Activated CD4-positive, alpha-beta T cell treated with anti-CD3 and anti-CD28 coated beads, Interleukin-2, amount 50 U/mL, for 16 hours (primary cell): ENCODE measurements at places on chromosomes 1 and 21.

- no peak for DNase-seq
Measured at GRCh38 chr21:31872452-31873274, at the start of gene HUNK. TSS of gene HUNK (plus strand) at chr21:31873020. CDS start at chr21:31873675, 655 bp downstream.

DNA sequence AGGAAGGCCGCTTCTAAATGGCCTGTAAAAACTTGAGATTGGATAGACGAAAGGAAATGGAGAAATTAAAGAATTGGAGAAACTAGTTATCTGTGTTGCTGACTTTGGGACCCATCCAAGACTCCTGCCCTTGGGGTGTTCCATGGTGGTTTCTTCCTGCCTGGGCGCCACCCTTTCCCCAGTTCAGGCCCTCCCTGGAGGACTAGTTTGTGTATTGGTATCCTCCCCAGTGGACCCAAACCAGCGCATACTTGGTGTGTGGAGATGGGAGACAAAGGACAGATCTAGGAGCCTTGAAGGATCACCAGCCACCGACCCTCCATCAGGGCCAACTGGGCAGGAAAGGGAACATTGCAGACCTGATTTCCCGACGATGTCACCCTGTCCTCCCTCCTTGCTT is 7.1 kb downstream of the SPATA46 start:
- DNase-seq, result no peak

DNA sequence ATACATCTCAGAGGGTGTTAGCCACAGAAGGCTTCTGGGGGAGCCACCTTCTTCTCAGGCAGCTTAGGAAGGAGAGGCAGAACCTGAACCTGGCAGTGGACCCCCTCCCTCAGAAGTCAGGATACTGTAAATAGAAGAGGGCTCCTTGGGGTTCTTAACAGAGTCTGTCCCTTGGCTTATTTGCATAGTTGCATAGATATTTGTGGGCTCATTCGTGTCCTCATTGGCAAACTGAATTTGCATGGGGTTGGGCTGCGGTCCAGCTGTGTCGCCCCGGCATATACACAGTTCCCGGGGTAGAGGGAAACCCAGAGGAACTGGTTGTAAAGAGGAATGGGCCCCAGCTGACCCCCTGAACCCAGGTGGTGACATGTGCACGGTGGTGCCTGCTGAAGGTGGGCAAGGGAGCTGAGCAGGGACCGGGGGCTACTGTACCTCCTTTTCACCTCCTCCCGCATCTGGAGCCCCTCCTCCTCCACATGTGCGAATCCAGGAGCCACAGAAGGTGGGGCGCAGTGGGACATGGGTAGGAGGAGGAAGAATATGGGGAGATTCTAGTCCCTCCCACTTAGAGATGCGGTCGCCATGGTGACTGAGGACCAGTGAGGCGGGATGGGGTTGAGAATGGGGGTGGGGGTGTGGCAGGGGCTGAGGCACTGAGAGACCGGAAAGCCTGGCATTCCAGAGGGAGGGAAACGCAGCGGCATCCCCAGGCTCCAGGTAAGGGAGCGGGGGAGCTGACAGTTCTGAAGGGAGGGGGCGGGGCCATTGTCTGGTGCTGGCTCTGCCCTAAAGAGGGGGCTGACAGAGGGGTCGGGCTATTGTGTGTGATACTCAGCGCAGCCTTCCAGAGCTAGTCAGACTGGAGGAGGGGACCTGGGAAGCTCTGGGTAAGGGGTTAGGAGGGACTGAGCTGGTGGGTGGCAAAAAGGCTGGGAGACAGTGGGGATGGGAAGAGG is 3.7 kb upstream of the SEMA4A start:
- no peak for DNase-seq

- DNase-seq, result no peak
Measured at GRCh38 chr1:30037251-30038118, 685.9 kb downstream of the MATN1 start.

GRCh38 chr1:186643614-186644013 is 36.6 kb downstream of the PTGS2 start:
- no peak for DNase-seq

- DNase-seq, result no peak
Measured at GRCh38 chr21:45763074-45763473, 119.5 kb downstream of the PCBP3 start.

GRCh38 chr21:29238053-29238966 is 60.4 kb upstream of the BACH1 start:
- no peak for DNase-seq

GRCh38 chr1:207030522-207031009 is 2.0 kb downstream of the C1orf116 start:
- no peak for DNase-seq

- DNase-seq, result no peak
Measured at GRCh38 chr1:70504821-70505193, 93.7 kb downstream of the CTH start.

DNA sequence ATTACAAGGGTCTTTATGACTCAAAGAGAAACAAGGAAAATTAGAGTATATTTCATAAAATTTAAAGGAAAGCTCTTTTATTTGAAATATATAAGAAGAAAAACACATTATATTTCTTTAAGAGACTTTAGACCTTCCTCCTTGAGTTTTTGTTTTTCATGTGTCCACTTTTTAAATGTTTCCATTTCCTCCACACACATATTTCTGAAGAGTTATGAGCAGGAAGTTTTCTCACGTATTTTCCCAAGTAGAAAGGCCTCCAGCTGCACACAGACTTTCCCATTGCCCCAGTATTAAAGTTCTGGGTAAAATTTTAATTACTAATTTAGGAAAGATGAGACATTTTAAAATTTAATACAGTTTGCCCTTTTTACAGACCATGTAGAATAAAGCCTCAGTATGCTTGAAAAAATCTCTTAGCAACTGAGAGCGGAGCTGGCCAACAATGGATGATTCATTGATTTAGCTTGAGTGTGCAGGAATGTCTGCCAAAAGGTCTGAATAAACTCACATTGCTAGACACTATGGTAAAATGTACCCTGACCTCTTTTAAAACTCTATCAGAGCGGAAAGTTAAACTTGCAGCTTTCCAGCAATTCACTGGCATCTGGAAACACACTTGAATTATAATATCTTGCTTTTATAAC is 57.9 kb downstream of the DDAH1 start:
- DNase-seq, result no peak

- DNase-seq, result no peak
Measured at GRCh38 chr21:37565530-37566223, 199.1 kb downstream of the DYRK1A start.

DNA sequence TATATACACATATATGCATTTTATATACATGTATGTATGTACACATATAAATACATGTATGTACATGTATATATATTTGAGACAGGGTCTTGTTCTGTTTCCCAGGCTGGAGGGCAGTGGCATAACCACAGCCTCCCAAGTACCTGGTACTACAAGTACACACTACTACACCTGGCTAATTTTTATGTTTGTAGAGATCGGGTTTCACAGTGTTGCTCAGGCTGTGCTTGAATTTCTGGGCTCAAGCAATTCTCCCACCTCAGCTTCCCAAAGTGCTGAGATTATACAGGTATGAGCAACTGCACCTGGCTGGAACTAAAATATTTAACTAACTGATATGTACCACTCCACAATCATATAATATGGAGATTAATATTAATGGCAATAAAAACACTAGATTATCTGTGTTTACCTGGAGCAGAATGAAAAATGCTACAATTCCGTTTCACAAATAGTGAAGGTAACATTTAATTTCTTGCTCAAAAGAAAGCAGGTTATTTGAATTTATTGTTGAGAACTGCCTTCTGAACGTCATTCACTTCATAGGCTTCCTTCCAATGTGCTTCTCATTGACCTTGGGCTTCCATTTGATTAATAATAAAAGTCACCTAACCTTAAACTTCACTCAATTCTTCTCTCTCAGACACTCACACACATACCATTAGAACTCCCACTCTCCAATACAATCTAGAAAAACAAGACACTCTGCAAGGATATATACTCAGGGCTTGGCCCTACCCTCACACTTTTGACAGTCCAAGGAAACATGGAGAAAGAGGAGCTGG is 57.0 kb downstream of the PTGER3 start:
- no peak for DNase-seq

- DNase-seq, result no peak
Measured at GRCh38 chr1:157274698-157275534, 136.7 kb upstream of the ETV3 start.

DNA sequence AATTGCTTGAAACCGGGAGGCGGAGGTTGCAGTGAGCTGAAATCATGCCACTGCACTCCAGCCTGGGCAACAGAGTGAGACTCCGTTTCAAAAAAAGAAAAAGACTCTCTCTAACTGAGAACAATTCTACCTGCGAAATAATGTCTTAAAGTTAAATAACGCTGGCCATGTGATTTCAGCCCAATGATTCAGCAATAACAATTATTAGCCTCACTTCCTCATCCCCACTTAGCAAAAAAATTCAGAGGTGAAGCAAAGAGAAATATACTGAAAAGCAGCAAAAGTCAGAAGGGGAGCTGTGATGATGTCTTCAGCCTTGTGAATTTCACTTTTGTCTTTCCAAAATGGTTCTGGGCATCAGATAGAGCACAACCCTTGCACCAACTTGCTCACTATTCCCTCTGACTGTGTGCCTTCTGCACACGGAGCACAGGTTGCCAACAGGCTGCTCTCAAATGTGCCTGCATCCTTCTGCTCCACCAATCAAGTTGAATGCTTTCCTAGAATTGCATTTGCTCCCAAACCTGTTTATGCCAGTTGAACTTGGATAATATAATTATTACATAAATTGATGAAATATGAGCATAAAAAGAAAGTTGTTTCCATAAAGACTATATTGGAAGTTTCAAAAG is 79.8 kb upstream of the IPO9 start:
- DNase-seq, result no peak

- DNase-seq, result no peak
Measured at GRCh38 chr1:6502000-6502891, 10.8 kb upstream of the PLEKHG5 start.

DNA sequence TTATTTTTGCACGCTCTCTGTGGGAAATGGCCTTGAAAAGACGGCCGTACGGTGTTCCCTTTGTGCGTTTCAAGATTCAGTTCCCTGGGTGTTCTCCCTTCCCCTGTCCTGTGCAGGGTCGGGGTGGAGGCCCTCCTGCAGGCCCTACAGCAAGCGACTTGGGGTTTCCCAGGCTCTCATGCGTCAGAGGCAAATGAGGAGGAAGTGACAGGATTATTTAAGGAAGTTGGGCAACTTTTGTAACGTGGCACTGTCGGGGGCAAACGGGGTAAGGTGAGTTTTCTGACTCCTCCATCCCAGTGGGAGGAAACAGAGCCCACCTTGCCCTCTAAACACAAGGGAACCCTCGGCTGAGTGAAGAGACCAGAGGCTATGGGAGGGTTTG is 16.1 kb upstream of the AJAP1 start:
- no peak for DNase-seq

DNA sequence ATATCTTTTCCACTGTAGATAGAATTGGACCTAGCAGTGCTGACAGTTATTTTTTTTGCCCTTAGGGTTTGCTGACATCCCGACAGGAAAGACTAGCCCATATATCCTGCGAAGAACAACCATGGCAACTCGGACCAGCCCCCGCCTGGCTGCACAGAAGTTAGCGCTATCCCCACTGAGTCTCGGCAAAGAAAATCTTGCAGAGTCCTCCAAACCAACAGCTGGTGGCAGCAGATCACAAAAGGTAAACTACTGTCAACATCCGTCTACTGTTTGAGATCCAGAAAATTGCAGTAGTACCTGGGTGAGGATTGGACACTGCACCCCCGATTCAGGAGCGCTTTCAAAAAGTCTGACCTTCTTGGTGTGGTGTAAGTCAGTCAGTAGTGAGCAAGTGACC is 55.8 kb downstream of the CENPF start:
- no peak for DNase-seq

DNA sequence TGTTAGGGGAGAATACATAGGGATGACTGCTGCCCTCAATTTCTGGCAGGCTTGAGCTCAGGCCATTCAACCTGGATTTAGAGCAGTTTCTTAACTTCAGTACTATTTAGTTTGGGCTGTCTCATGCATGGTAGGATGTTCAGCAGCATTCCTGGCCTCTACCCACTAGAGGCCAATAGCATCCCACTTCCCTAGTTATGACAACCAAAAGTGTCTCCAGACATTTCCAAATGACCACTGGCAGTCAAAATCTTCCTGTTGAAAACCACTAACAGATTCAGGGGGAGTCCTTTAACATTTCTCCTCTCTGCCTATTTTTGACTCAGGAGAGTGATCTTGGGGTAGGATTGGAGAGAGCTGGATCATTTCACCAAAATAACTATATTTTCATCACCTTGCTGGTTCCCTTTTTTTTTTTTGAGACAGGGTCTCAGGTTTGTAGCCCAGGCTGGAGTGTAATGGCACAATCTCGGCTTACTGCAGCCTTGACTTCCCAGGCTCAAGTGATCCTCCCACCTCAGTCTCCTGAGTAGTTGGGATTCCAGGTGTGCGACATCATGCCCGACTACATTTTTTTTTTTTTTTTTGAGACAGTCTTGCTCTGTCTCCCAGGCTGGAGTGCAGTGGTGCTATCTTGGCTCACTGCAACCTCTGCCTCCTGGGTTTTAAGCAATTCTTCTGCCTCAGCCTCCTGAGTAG is 8.7 kb downstream of the GNAT2 start:
- no peak for DNase-seq

DNA sequence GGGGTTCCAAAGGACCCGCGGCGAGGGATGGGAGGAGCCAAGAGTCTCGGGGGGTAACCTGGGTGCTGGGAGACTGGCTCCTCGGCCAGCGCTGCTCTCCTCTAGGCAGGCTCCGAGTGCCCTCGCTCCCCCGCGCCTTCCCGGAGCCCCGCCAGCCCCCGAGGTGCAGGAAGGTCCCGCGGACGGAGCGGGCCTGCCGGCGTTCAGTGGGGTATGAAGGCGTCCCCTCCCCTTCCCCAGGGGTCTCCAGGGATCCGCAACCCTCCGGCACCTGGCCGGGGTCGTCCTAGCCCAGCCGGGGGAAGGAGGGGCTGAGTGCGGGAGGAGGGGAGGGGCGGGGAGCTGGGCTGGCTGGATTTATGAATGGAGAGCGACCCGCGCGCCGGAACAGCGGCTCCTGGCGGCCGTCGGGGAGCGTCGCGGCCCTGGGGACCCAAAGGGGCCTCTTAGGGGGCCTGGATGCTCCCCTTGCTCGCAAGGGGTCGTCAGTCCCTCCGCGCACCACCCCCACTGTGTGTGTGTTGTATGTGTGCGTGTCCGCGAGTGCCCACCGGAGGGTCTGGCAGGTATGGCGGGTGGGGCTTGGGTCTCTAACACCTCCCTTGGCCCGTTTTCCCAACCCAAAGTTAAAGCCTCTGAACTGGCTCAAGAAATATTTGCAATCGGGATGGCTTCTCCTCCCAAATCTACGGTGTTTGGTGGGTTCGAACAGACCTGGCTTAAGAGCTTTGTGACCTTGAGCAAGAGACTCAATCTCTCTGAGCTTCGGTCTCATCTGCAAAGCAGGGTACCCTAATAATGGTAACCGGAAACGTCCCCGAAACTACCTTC is 642 bp downstream of the HCRTR1 start:
- peak; percentile 36 for DNase-seq

GRCh38 chr1:12185918-12186678 is 19.3 kb downstream of the TNFRSF1B start:
- DNase-seq, result no peak

GRCh38 chr1:212107481-212107880 is 71.9 kb downstream of the DTL start:
- DNase-seq, result no peak

DNA sequence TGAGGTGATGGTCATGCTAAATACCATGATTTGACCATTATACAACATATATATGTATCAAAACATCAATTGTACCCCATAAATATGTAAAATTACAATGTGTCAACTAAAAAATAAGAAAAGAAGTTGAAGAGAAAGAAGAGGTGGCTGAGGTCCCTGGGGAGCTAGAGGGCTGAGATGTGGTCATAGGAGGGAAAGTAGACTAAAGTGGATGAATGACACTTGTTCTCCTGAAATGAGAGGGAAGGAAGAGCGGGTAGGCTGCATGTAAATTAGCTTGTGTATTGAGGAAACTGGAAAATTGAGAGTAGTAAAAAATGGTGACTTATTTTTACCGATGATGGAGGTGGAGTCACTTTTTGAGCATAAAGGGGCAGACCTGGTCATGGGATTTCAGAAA is 117.0 kb downstream of the ST6GALNAC3 start:
- DNase-seq, result no peak
